ENCODE measurements at places on chromosomes 13 and 19.

DNA sequence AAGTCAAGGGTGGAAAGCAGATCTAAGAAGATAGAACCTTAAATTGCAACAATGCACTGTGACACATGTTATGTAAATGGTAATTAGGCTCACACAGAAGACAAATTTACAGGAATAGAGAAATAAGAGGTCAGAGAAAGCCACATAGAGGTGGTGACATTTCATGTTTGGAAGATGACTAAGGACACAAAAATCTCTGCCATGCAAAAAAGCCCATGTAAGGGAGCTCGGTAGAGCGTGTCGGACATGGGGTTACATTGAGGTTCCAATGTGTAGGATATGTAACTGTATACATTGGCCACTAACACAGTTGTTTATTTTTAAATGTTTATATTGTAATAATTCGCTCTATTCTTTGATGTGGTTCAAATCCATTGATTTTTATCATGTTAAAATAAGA lies 33.7 kb downstream of the SUGT1 start:
- DNase-seq, result no peak

DNA sequence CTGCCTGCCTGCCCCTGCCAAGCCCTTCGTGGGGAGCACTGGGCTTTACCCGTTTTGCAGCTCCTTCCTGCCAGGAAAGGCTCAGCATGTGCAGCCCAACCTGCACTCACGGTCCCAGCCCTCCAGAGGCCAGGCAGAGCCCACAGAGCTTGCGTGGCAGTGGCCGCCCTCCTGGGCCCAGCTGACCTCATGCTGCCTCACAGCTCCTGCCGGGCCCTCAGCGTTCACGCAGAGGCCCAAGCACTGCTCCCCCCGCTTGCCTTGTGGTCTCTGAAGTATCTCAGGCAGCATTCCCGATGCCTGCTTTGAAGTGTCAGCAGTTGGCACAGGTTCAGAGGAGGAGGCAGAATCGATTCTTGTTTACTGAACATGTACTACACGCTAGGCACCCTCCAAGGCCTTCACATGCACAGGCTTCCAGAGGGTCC lies 32.5 kb downstream of the CAPN12 start:
- DNase-seq, result no peak

DNA sequence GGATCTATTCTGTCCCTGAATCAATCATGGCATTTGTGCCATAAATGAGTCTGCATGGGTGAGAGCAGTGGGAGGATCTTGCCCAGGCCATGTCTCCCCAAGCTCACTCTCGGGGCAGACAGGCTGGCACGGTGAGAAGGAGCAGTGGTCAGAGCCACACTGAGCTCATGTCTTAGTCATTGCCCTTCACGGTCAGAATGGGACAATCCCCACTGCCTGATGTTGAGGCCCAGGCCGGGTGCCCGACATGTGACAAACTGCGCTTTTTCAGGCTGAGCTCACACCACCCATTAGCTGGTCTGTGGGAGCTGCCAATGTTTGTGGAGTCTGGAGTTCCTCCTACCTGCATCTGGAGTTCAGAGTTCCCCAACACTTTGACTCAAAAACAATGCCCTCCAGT lies 481.9 kb downstream of the COG6 start:
- no peak for DNase-seq

DNA sequence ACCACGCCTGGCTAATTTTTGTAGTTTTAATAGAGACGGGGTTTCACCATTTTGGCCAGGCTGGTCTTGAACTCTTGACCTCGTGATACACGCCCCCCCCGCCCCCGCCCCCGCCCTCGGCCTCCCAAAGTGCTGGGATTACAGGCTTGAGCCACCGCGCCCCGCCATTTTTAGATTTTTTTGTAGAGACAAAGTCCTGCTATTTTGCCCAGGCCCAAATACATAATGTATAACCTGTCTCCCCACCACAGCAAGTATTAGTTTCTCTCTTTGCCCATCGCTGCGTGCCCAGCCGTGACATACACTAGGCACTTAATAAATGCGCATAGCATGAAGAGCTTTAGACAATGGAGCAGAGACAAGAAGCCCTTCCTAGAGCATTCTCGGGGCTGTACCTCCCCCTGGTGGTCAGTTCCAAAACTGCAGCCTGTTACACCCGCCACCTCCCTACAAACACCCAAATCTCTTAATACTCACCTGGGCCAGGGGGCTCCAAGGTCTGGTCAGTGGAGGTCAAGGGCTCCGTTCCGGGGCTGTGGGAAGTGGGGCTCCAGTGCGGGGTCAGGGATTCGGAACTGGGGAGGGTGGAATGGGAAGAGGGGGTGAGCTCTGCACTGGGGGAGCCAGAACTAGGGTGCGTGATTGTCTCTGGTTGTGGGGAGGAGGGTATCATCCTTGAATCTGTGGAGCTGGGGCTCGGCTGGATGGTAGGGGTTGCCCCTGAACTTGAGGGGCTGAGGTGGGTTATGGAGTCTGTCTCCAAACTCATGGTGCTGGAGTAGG lies 22.5 kb downstream of the IQCN start:
- DNase-seq, result peak; percentile 23

GRCh38 chr13:26604784-26605545 lies 47.5 kb downstream of the WASF3 start:
- no peak for DNase-seq

DNA sequence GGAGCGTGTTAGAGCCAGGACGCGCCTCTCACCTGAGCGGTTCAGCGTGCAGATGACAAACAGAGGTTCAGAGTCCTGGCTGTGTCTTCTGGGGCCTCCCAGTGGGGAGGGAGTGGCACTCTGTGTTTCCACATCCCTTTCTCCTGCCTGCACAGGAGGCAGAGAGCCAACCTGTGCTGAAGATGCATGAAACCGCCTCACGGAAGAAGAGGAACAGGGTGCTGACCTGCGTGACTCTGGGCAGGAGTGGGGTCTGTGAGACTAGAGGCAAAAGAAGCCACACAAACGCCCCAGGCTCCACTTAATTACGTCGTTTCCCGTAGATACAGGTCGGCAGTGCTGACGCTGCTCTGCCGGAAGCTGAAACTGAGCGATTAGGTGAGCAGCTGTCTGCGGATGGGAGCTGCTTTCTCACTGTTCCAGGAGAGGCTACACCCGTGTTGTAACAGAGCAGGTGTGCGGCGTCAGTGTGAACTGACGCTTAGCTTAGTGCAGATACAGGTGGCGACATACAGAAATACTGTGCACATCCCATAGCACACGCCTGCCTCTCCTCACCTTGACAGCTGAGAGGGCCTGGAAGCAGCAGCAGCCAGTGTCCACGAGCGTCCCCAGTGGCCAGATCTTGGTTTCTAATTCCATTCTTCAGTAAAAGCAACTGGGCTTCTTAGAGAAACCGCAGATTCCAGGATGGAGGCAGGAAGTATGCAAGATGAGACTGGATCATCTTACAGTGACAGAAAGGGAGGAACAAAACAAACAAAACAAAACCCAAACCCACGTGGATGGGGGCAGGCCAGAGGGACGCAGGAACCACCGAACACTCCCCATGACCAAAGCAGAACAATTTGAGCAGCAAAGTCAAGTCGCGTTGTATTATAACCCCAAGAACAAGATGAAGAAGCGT lies 37.7 kb upstream of the MCF2L start:
- DNase-seq, result peak; percentile 76

- DNase-seq, result no peak
Observed at GRCh38 chr13:111270126-111270525, 50.3 kb upstream of the TEX29 start.

- DNase-seq, result no peak
Observed at GRCh38 chr19:32172566-32173160, 172.7 kb upstream of the ZNF507 start.

DNA sequence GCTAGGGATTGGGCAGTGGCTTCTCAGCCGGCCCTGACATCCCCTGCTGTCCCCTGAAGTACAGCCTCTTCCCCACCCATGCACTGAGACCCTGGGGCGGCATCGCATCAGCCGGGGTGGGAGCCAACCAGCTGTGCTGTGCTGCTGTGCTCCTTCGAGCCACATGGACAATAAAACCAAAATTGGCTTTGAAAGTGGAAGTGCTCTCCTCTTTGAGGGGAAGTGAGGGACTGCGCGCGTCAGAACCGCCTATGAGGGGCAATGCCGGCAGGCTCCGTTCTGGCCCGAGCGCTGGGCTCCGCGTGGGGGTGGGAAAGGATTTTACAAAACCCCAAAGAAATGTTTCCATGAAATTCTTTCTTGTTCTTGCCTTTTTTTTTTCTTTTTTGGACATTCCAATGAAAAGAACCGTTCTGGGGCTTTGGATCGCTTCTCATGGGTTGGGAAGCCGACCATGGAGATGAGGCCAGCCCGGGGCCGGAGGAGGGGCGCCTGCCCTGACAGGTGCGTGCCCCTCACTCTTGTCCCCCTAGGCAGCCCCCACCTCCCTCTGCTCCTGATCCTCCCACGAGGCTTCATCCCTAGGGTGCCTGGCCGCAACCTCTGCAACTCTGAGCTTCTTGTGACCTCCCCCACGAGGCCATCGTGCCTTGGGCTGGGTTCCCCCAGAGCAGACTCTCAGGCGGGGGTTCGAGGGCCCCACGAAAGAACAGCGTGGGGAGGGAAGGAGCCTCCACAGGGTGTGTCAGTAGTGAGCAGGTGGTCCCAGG lies 22.6 kb downstream of the KLHL26 start:
- no peak for DNase-seq

- no peak for DNase-seq
Observed at GRCh38 chr19:29001141-29001581, 211.8 kb downstream of the UQCRFS1 start.

DNA sequence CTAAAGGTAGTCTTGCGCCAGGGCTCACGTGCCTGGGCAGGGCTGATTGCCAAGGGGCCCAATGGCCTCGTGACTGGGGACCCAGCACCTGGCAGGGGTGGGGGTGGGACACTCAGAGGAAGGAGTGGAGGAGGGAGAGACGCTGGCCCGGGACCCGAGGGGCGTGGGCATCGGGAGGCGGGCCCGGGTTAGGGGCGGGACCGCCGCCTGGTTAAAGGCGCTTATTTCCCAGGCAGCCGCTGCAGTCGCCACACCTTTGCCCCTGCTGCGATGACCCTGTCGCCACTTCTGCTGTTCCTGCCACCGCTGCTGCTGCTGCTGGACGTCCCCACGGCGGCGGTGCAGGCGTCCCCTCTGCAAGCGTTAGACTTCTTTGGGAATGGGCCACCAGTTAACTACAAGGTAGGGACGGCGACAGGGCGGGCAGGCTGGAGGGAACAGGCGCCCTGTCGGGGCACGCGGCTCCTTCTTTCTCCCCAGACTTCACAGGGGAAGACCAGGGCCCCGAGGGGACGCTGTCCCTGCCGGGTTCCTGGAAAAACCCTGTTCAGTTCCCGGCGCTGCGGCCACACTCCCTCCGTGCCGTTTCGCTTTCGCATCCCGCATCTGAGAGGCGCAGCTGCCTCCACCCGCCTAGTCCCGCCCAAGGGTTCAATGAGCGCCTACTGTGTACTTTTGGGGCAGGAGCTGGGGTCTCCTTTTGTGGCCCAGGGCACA lies at the start of gene IFI30:
IFI30 (plus strand) TSS at position 242 of the 717 bp plus-strand sequence; CDS start at position 271, 29 bp downstream.
- peak; percentile 81 for DNase-seq

DNA sequence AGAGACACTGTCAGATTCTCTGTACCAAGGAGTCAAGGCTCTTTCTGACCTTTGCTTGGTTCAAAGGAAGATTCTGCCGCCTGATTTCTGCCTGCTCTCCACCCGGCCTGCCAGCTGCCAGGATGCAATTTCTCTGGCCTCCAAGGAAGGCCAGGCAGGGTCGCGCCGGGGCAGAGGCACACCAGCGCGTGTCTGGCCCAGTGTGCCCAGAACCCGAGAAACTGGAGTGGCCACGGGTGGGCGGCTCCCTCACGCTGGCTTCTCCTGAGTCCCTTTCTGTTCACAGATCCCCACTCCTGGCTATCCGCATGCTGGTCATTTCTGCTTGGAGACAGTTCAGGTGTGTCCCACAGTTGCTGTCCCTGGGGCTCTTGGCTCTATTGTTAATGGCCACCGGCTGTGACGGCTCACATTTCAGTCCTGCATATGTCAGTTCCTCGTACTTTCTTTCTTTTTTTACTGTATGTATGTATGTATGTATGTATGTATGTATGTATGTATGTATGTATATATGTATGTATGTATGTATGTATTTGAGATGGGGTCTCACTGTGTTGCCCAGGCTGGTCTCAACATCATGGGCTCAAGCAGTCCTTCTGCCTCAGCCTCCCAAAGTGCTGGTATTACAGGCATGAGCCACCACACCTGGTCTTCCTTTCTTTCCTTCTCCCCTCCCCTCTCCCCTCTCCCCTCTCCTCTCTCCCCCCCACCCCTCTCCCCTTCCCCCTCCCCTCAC lies 16.9 kb downstream of the TMPRSS9 start:
- no peak for DNase-seq

GRCh38 chr13:100019780-100020356 lies 38.3 kb downstream of the ZIC2 start:
- DNase-seq, result no peak
